ENCODE measurements at places on chromosomes 13 and 19.

- DNase-seq: no peak
Measured at GRCh38 chr19:18665771-18666202, 17.7 kb upstream of the CRTC1 start.

GRCh38 chr19:28549680-28550277, 663.2 kb downstream of the UQCRFS1 start:
- no peak for DNase-seq

GRCh38 chr13:96984051-96984508, 10.2 kb downstream of the OXGR1 start:
- no peak for DNase-seq

GRCh38 chr19:48230555-48231129, 25.1 kb downstream of the CARD8 start:
- no peak for DNase-seq

GRCh38 chr13:91572944-91573598, 174.7 kb downstream of the GPC5 start:
- no peak for DNase-seq

GRCh38 chr13:20718958-20719566, 15.6 kb downstream of the IL17D start:
- no peak for DNase-seq

DNA sequence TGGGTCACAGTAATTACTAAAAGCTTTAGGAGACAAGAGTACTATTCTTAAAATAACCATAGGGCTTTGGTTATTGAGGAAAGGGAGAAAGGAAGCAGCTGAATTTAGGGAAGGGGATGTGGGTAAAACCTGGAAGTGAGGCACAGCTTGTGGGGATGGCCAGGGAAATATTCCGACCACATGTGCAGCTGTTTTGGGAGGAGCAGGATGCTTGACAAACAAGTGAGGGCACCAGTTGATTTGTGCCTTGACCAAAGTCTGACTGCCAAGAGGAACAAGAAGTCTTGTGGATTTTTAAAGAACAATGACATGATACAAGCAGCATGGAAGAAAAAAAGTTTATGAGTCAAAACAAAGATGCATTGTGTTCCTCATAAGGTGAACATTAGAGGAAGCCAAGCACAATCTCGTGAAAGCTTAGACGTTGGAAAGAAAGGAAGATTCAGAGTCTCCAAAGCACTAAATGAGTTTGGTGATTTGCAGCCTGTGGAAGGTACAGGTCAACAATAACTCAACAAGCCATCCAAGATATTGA, 108.5 kb upstream of the GPC6 start:
- DNase-seq: no peak

DNA sequence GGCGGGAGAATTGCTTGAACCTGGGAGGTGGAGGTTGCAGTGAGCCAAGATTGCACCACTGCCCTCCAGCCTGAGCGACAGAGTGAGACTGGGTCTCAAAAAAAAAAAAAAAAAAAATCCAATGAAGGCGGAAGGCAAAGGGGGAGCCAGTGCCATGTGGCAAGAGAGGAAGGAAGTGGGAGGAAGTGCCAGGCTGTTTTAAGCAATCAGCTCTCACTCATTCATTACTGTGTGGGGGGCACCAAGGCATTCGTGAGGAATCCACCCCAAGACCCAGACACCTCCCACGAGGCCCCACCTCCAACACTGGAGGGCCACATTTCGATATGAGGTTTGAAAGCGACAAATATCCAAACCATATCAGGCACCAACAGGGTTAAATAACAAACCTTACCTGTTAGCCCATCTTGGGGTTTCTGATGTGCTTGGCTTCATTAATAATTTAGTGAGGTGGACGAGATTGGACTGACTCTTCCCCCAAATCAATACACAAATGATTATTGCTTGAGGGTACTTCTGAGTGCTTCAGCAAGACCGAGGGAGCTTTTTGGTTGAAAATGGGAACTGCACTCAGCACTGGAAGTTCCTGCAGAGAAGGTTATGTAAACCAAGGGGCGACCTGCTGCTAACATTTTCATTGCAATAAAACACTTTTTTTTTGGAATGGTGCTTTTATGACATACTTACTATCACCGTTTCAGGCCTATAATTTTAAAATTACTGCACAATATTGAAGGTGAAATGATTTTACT, 7.5 kb upstream of the LRP3 start:
- DNase-seq: no peak

DNA sequence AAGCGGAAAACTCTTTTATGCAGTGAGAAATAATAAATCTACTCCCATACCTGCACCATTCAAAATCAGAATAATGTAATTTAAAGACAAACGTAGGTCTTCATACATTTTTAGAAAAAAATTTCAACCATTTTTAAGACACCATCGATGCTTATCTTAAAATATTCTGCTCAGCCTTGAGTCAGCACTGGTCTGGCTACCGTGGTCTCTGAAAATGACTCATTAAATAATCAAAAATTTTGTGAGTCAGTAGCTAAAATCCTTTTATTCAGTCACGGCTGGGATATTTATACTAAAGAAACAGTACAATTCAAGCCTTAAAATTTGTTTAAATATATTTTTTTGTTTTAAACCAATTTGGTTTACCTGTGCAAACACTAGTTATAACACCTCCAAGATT, 2862.8 kb upstream of the PCDH20 start:
- DNase-seq: no peak

GRCh38 chr13:46642254-46642653, 89.3 kb downstream of the LRCH1 start:
- no peak for DNase-seq

Measured in caudate nucleus (tissue), 63 donors.